ENCODE measurements at places on chromosomes 12 and 14. TPM values are rescaled to one million over a fixed set of nuclear protein-coding genes. Genes with fewer than 3 reads are reported as not detected.

EPYC gene
- not detected for total RNA-seq

KLRC4 gene
- total RNA-seq: not detected

GRCh38 chr14:33972583-33973081 lies 21.8 kb upstream of the EGLN3 start:
- DNase-seq: no peak

LRTM2 gene
- total RNA-seq: not detected

FAM90A1 gene
- 0.23 TPM for total RNA-seq

- DNase-seq: no peak
These were observed 181.1 kb upstream of the HMGA2 start for GRCh38 chr12:65643171-65643570.

- DNase-seq: no peak
These were observed 662 bp upstream of the ATP2A2 start for GRCh38 chr12:110280392-110280778.

- no peak for DNase-seq
These were observed 134.2 kb downstream of the KCNK10 start for GRCh38 chr14:88188745-88189416.

DNA sequence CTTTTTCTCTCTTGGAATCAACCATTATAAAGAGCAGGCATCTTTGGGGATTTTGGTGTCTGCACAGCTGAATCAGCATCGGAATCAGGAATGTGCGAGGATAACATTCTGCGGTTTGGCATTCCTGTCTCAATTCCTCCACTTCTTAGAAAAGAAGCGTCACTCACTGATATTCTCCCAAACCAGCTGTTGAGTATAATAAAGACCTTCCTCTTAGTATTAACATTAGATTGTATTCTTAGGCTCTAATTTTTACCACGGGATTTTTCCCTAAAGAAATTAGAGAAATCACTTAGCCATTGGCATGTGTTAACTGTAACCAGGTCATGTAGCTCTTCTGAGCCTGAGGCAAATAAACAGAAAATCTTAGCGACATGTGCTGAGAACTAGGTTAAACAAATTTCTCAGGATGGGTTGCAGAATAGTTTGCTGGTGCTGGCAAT lies 128.7 kb downstream of the TMX1 start:
- DNase-seq: no peak

DNA sequence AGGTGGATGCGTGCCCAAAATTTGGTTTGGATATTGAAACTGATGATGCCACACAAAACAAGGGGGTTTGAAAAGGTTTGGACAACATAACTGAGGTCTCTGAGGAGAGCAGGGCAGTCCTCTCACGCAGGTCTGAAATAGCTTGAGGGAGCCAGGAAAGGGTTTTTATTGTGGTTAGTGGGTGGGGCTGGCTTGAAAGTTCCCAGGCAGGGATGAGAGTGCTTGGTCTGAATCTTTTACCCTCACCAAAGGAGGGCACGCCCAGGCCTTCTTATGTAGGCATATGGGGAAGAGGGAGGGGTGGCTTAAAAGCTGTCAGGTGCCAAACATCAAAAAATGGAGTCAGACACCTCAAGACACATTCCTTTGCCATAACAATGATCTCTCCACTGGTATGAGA lies 493.1 kb upstream of the CCDC196 start:
- no peak for DNase-seq

DNA sequence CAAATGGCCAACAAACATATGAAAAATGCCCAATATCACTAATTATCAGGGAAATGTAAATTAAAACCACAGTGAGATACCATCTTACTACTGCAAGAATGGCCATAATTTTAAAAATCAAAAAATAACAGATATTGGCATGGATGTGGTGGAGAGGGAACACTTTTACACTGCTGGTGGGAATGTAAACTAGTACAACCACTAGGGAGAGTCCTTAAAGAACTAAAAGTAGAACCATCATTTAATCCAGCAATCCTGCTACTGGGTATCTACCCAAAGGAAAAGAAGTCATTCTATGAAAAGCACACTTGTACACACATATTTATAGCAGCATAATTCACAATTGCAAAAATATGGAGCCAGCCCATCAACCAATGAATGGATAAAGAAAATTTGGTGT lies 459.7 kb downstream of the GXYLT1 start:
- DNase-seq: no peak

DNA sequence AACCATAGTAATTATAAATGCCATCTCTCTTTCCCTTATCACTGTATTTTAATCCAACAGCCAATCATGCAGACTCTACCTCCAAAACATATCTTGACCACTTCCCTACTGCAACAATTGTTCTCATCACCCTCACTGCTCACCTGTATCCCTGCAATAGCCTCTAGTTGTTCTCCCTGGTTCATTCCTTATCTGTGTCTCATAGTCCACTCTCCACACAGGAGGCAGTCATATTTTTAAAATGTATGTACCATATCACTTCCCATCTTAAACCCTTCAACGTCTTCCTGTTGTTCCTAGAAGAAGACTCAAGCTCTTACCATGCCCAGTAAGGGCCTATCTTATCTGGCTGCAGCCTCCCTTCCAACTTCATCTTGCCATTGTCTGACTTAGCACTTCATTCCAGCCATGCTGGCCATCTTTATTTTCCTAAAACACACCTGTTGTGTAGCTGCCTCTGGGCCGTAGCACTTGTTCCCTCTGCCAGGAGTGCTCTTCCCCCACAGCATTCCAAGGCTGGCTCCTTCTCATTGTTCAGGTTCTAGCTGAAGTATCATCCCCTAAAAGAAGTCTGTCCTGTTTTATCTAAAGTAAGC lies 27.8 kb upstream of the BHLHE41 start:
- no peak for DNase-seq

DNA sequence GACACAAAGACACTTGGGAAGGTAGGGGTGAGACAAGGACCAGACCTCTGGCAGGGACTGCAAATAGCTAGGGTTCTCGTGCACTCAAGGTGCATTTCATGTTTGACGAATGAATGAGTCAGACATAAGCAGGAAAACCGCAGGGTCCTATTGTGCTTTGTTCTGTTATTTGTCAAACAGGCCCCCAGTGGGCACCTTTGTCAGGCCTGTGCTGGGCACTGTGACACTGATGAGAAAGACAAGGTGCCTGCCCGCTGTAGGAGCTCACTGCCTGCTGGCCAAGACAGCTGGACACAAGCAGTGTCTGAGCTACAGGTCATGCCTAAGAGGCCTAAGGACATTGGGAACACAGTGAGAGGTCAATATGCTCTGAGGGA lies 2.3 kb downstream of the OTUB2 start:
- DNase-seq: no peak

SOAT2 gene
- total RNA-seq: not detected

DNA sequence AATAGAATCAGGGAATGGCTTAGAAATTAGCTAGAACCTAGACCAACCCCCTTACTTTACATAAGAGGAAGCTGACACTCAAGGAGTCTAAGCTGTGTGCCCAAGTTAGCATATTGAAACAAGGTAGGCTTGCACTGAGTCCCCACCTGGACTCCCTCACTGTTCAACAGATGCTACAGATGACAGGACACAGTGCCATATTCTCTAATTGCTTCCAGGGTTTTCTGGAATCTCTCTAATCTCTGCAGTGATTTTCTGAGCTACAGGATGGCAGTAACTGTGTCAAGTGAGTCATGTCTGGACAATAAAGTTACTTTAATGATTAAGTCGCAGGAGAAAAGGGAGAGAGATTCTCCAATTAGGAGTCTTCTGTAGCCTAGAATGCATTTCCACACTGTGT lies 35.8 kb downstream of the AKAP6 start:
- no peak for DNase-seq

GRCh38 chr14:65959563-65960024 lies 526.6 kb upstream of the CCDC196 start:
- no peak for DNase-seq

RNF212B gene
- total RNA-seq: not detected

DNA sequence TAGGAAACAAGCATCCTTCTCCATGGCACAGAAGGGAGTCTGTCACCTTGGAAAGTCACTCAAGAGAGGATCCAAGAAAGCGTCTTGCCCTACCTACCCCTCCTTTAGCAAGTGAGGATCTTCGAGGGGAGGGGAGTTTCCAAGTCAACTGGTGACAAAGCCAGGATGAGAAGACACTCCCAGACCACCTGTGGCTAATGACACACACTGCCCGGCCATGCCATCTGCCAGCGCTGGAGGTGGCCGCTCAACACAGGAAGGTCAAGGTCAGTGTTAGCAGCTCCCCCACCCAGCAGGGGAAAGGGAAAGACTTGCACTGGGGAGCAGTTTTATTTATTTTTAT lies 41.3 kb downstream of the ELK3 start:
- no peak for DNase-seq

GRCh38 chr14:35534208-35534872 lies 376 bp downstream of the INSM2 start:
- DNase-seq: no peak

GRCh38 chr14:63652406-63652805 lies 10.7 kb upstream of the WDR89 start:
- no peak for DNase-seq

NEUROD4 gene
- total RNA-seq: not detected

DNA sequence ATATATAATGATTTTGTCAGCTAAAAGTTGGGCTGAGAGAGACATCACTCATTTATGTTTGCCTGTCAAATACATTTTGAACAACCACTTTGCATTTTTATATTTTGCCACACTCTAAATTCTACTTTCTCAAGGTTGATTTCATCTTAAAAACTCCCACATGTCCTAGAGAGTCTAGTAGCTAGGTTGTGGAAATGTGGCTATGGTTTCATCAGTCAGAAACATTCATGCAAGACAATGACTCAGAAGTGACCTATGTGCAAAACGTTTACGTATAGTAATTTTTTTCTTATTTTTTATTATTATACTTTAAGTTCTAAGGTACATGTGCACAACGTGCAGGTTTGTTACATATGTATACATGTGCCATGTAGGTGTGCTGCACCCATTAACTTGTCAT lies 27.4 kb upstream of the PRKD1 start:
- no peak for DNase-seq

GRCh38 chr14:75295491-75296345 lies 17.1 kb downstream of the FOS start:
- DNase-seq: no peak

GRCh38 chr12:131003036-131003715 lies 49.5 kb downstream of the ADGRD1 start:
- no peak for DNase-seq

- DNase-seq: no peak
These were observed 7.9 kb downstream of the ATF7 start for GRCh38 chr12:53618275-53618674.

GRCh38 chr12:101207086-101207780 lies 2.8 kb downstream of the SLC5A8 start:
- no peak for DNase-seq

- peak; percentile 7 for DNase-seq
These were observed 143.2 kb downstream of the ZFP36L1 start for GRCh38 chr14:68649476-68650189.

GRCh38 chr14:29043737-29044136 lies 277.1 kb downstream of the FOXG1 start:
- no peak for DNase-seq

DNA sequence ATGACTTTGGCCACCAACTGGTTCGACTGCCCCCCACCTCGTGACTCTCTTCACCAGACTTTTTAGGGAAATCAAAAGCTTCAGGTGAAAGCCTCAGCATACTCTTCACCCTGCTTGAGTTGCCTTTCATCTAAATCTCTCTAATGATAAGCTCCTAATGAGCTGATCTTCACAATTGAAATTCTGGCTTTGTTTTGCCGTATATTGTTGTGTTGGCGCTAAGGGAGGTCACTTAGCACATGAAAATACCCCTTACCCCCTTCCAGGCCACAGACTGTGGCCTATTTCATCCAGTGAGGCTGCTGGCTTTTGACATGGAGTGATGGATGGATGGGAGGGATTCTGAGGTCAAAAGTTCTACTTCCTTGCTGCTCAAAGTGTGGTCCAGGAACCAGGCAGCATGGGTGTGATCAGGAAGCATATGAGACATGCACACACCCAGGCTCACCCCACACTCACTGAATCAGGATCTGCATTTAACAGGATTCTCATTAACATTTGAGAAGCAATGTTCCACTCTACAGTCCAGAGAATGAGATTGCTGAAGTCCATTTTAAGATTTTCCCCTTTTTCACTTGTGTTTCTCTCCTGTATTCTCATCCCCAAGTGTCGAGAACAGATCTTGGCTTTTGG lies 131.4 kb downstream of the DACT1 start:
- DNase-seq: no peak

- DNase-seq: no peak
These were observed 18.2 kb upstream of the SUSD6 start for GRCh38 chr14:69593018-69593677.

PTPRO gene
- total RNA-seq: 1.3 TPM

APOLD1 gene
- total RNA-seq: 1.5 TPM

DNA sequence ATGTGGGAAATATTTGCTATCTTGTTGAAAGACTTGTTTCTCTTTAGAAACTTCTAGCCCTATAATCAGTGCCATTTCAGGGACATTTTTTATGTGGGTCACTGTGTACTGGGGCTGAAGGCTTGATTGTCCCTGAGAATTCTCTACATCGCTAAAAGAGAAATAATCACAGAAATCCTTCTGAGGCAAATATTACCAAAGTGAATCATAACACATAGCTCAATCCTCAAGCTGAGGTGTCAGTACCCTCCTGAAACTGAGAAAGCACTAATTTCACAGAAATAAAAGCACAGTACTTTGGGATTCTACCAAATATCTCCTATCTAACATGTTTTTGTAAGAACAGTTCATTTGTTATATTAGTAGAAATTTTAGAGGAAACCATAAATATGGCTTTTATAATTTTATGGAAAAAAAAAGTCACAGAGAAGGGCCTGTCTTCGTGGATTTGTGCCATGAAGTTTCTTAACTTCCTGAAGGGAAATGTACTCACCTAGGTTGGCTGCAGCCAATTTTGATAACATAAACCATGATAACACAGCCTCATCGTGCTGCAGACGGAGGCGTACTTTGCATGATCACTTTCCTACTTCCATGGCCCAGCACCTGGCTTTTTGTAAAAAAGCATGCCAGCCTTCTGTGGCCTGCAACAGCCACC lies 163.7 kb upstream of the HIF1A start:
- no peak for DNase-seq

- DNase-seq: no peak
These were observed 1.6 kb upstream of the KRT74 start for GRCh38 chr12:52575256-52575655.

DNA sequence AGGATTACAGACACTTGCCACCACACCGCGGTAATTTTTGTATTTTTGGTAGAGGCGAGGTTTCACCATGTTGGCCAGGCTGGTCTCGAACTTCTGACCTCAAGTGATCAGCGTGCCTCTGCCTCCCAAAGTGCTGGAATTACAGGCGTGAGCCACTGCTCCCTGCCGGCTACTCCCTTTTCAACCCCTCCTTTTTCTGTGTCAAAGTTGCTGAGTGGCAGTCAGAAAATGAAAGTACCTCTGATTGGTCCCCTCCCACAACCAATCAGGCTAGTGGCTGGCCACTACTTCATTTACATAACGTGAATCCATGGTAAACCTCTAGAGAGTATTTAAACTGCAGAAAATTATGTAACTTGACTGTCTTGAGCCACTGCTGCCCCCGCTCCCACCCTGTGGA lies 5.9 kb downstream of the RESF1 start:
- DNase-seq: no peak

NOC4L gene
- 45.0 TPM for total RNA-seq
